ENCODE measurements at places on chromosomes 2 and 18.
A peak's percentile ranks its signal among the peaks of the same experiment; 100 is the strongest.

DNA sequence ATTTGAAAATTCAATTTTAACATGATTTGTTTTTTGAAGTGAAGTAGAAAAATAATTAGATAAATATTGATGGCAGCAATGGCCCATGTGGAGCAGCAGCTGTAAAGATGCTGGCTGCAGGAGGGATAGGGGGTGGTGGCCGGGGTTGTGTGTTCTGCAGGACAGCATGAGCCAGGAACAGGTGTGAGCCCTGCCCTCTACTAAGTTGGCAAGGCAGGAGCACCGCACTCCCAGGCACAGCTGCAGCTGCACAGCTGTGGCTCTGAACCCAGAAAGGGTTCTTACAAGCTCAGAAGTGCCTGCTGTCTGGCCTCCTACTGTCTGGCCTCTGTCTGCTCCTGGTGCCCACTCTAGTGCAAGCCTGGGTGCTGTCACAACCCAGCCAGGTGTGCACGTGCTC lies 10.0 kb upstream of the DUSP19 start:
- no peaks in the 10 kb centered on the region for H3K36me3 ChIP-seq
- DNase-seq, result no peak
- no peak overlapping the region for H3K4me3 ChIP-seq
- no peaks in the 10 kb centered on the region for H3K27me3 ChIP-seq

GRCh38 chr2:157291018-157291417 lies 33.5 kb downstream of the GALNT5 start:
- H3K27ac ChIP-seq, result no peak overlapping the region
- no peak for DNase-seq
- H3K36me3 ChIP-seq, result no peaks in the 10 kb centered on the region
- no peaks in the 10 kb centered on the region for H3K27me3 ChIP-seq

- no peaks in the 10 kb centered on the region for H3K36me3 ChIP-seq
- peaks cover 4% of the 10 kb centered on the region for H3K4me1 ChIP-seq
- no peak overlapping the region for H3K27ac ChIP-seq
- no peak for DNase-seq
- H3K27me3 ChIP-seq, result no peaks in the 10 kb centered on the region
Observed at GRCh38 chr2:195759877-195760276, 102.9 kb downstream of the SLC39A10 start.

DNA sequence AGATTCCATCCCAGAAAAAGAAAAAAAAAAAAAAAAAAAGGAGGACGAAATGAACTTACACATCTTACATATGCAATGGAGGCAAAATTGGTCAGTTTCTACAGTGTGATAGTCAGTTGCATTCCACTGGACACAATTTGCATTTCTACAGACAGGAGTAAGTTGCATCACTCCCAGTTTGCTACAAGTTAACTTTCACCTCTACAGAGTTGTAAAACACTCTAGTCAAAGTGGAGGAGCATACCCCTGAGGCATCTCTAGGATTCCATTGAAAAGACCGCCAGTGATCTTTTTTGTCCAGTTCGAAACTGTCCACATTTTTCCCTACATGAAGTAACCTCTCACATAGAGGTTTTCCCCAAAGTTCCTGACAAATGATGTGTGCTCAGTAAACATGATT lies 202.8 kb downstream of the VAPA start:
- no peak overlapping the region for H3K4me3 ChIP-seq
- H3K4me1 ChIP-seq, result no peaks in the 10 kb centered on the region
- no peaks in the 10 kb centered on the region for H3K27me3 ChIP-seq
- no peaks in the 10 kb centered on the region for H3K36me3 ChIP-seq
- DNase-seq, result no peak
- no peak overlapping the region for H3K27ac ChIP-seq

DNA sequence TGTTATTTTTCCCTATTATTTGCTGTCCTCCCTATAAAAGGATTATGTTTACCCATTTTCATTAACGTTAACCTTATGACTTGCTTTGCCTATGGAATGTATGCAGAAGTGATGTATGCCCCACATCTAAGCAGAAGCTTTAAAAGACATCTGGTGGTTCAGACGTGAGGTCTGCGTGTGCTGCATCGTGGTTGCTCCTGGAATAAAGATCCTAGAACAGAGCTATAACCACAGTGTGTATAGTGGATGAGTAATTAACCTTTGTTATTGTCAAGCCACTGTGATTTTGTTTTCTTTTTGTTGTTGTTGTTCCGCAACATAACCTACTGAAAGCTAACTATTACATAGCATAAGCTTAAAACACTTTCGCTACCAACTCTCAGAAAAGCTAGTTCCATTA lies 20.9 kb upstream of the CFAP36 start:
- DNase-seq, result peak; percentile 29
- peaks cover 2% of the 10 kb centered on the region for H3K4me1 ChIP-seq
- no peaks in the 10 kb centered on the region for H3K36me3 ChIP-seq
- H3K27ac ChIP-seq, result no peak overlapping the region
- no peak overlapping the region for H3K4me3 ChIP-seq

All from mesenchymal stem cell (in vitro differentiated cells and primary cell).